ENCODE measurements at places on chromosomes 16 and 17. TPM values are rescaled to one million over a fixed set of nuclear protein-coding genes. Genes with fewer than 3 reads are reported as not detected.

ATP2A3 gene
- 0.75 TPM for total RNA-seq

CNTNAP4 gene
- total RNA-seq: 3.8 TPM

DNA sequence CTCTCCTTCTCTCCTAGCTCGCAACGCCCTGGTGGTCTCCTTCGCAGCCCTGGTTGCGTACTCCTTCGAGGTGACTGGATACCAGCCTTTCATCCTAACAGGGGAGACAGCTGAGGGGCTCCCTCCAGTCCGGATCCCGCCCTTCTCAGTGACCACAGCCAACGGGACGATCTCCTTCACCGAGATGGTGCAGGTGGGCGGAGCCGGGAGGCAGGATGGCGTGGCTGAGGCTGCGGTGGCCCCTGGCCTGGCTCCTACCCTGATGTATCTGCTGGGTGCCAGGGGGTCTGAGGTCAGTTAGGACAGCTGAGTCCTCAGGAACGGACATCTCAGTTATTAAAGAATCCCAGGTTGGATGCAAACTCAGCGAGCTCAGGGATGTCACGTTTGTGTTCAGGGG lies 16.7 kb downstream of the SLC26A11 start:
- DNase-seq: no peak

DNA sequence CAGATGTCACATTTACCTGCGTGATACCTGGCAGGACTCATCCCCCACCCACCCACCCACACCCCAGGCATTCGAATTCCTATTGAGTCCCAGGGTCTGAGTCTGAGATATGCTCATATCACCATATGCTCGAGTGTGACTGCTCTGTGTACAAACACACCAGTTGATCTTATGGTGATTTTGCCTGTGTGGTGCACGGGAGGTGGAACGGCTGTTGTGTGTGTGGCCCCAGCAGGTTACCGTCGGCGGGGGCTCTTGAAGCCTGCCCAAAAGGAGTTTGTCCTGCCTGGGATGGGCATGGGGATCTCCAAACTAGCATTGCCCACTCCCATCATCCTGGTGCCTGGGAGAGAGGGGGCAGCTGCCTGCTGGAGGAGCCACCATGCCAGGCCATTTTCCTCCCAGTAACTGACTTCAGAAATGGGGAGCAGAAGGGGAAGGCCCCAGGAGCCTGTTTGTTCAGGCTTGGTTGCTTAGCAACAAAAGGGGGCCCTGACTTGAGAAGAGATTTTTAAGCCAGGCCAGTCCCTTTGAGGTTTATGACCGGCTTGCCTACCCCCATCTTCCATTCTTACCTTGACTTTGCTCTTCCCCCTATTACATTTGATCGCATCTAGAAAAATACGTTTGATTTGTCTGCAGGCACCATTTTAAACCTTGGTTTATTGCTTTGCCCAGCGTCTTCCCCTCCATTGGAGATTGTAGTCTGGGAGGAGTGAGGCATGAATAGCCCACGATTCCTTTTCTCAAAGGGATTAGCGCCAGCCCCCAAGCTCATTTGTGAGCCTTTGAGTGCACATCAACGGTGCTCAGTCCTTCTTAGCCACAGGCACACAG lies 217.7 kb downstream of the CCDC182 start:
- DNase-seq: no peak

GRCh38 chr16:68353366-68353765 lies 42.5 kb downstream of the PRMT7 start:
- no peak for DNase-seq

All from SK-MEL-5 (cell line).